Kidney glomerular epithelial cell (primary cell): ENCODE measurements at places on chromosomes 2 and 18.
A peak's percentile ranks its signal among the peaks of the same experiment; 100 is the strongest.

DNA sequence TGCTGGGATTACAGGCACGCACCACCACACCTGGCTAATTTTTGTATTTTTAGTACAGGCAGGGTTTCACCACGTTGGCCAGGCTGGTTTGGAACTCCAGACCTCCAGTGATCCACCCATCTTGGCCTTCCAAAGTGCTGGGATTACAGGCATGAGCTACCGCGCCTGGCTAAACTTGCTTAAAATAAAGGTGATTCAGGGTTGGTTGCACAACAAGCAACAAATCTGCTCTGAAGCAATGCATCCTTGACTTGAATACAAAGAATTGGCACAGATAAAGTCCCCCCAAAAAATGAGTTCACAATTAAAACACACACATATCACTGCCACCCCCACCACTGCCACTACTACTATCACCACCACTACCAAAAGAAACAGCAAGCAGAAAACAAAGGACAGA, 34.9 kb downstream of the CCDC88A start:
- DNase-seq, result no peak

GRCh38 chr18:72544092-72544886, at the start of gene CBLN2:
CBLN2 (minus strand) TSS chr18:72544342; CDS start chr18:72542160, 2,182 bp downstream.
- peak; percentile 21 for DNase-seq

GRCh38 chr2:181419129-181419855, 37.9 kb upstream of the ITGA4 start:
- no peak for DNase-seq

DNA sequence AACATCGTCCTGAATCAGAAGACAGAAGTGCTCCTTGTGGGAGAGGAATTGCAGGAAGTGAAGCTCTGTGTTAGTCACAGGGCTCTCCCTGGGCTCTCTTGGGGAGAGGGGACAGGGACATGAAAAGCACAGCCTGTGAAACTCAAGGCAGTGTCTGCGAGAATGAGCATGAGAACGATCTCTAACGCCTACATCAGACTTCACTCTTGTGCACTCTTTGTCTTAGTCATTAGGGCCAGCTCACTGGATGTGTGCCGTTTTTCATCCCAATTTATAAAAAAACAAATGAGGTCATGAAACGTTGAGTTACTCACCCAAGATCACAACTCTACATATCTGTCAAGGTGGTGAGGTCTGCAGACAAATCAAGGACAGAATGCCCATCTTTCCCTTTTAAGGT, 27.0 kb upstream of the TWIST2 start:
- peak; percentile 1 for DNase-seq

DNA sequence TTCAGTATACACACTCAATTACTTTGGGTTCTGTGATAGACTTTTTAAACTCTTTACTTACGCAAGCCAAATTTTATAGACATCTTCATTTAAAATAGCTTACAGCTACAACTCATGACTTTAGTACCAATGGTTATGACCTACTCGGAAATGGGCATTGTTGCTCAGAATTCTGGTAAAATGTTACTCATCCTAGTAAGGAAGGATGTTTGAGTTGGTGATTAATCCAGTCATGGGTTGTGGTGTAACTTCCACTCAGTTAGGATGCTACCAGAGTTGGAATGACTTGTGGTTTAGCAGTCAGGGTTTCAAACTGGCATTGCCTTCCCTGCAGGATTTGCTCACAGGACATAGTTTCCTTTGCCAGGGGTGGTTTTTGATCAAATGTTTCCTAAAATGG, 7.4 kb upstream of the NPC1 start:
- DNase-seq, result peak; percentile 77

- no peak for DNase-seq
Measured at GRCh38 chr2:133644846-133645245, 76.6 kb upstream of the NCKAP5 start.

GRCh38 chr18:46950064-46950656, 32.8 kb downstream of the KATNAL2 start:
- DNase-seq, result peak; percentile 1

- DNase-seq, result no peak
Measured at GRCh38 chr2:171655586-171655985, 31.7 kb upstream of the DYNC1I2 start.

- no peak for DNase-seq
Measured at GRCh38 chr18:45290364-45290763, 324.9 kb upstream of the SLC14A2 start.
